ENCODE measurements at places on chromosomes 4 and X.

DNA sequence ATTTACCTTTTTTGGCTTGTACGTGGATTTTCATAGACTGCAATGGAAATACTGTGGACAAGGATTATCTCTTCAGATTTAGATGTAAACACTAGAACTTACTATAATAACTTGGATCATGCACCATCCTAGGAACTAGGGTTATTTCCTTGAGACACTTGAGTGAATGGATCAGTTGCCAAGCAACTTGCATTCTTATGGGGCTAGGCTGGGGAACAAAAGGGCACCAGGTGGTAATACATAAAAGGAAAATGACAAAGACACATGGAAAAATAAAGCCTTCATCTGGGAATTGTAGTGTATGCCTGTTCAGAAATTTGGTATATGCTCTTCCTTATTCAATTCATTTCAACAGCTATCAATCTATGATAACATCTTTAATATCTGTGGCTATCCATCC is 247.1 kb downstream of the SPRY1 start:
- no peaks in the 10 kb centered on the region for H3K27me3 ChIP-seq
- no peak for DNase-seq
- no peak overlapping the region for H3K4me3 ChIP-seq
- H3K27ac ChIP-seq = no peak overlapping the region

GRCh38 chr4:111556851-111557250 is 588.4 kb upstream of the FAM241A start:
- no peak for DNase-seq
- H3K4me3 ChIP-seq = no peak overlapping the region
- no peaks in the 10 kb centered on the region for H3K4me1 ChIP-seq
- no peaks in the 10 kb centered on the region for H3K27me3 ChIP-seq
- no peaks in the 10 kb centered on the region for H3K36me3 ChIP-seq

GRCh38 chr4:27807207-27807606 is 946.6 kb downstream of the STIM2 start:
- no peaks in the 10 kb centered on the region for H3K4me1 ChIP-seq
- no peak overlapping the region for H3K27ac ChIP-seq
- DNase-seq = no peak
- no peak overlapping the region for H3K4me3 ChIP-seq
- H3K36me3 ChIP-seq = no peaks in the 10 kb centered on the region

GRCh38 chrX:3712051-3712869 is 1.2 kb downstream of the PRKX start:
- H3K27me3 ChIP-seq = no peaks in the 10 kb centered on the region
- DNase-seq = no peak
- peaks cover 39% of the 10 kb centered on the region for H3K4me1 ChIP-seq
- H3K4me3 ChIP-seq = peak overlapping the region; percentile 89

GRCh38 chr4:77047037-77047436 is 28.8 kb downstream of the CCNI start:
- DNase-seq = no peak
- H3K4me1 ChIP-seq = peaks cover 4% of the 10 kb centered on the region
- no peak overlapping the region for H3K4me3 ChIP-seq
- H3K36me3 ChIP-seq = peaks cover 35% of the 10 kb centered on the region

DNA sequence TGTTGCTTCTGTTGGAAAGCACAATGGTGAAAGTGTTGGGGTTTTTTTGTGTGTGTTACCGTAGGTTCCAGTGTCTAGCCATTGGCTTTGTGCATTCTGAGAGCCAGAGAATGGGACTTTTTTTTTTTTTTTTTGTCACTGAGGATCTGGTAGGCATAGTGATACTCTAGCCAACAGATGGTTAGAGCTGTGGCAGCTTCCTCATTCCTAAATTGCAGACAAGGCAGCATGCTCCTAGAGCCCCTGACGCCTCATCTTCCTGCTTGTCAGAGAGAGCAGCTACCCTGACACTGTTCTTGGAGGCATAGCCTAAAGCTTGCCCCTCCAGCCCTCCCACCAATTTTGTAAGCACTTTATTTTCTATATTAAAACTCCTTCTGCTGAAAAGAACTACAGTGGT is 27.0 kb downstream of the ARHGEF9 start:
- DNase-seq = no peak
- H3K4me1 ChIP-seq = peaks cover 24% of the 10 kb centered on the region
- no peaks in the 10 kb centered on the region for H3K27me3 ChIP-seq
- H3K4me3 ChIP-seq = no peak overlapping the region

DNA sequence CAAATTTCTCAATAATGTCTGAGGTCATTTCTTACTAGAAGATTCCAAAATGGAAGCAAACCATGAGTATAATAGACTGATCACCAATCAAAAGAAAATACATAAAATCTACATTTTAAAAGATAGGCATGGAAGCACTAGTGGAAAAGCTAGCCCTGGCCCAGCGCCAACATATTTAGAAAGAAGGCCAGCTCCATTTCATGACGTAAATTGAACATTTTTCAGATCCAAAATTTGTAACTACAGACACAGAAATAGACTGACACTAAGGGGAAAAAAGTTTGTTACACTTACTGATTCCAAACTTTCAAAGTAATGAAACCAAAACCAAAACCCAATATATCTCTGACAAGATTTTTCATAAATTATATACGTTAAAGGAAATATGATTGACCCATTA is 117.7 kb downstream of the ADAMTS3 start:
- H3K27ac ChIP-seq = no peak overlapping the region
- H3K36me3 ChIP-seq = no peaks in the 10 kb centered on the region
- no peaks in the 10 kb centered on the region for H3K27me3 ChIP-seq
- H3K4me3 ChIP-seq = no peak overlapping the region
- no peaks in the 10 kb centered on the region for H3K4me1 ChIP-seq
- DNase-seq = no peak

DNA sequence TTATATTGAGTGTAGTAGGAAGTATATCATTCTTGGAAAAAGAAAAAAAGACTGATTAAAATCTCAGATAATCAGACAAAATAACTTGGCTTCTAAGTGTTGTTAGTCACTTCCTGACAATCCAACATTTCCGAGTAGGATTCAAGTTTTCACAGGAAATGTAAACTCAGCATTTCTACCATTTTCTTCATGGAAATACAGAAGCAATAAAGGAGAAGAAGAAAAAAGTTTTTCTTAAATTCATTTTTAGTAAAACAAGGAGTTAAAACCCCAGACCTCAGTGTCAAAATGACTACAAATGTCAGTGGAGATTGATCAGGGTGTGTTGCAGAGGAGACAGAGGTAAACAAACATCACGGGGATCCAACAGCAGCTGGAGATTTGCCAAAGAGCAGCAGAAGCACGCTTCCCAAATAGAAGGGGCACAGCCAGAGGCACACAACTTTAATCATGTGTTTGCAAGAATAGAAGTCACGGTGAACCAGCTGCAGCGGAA is 129.3 kb upstream of the FAM9B start:
- peak overlapping the region; percentile 45 for H3K27ac ChIP-seq
- no peak overlapping the region for H3K4me3 ChIP-seq
- DNase-seq = no peak
- no peaks in the 10 kb centered on the region for H3K36me3 ChIP-seq

- DNase-seq = peak; percentile 81
- peaks cover 47% of the 10 kb centered on the region for H3K4me1 ChIP-seq
- H3K27me3 ChIP-seq = no peaks in the 10 kb centered on the region
- H3K27ac ChIP-seq = peak overlapping the region; percentile 96
Observed at GRCh38 chrX:124736553-124737270, 390.3 kb downstream of the SH2D1A start.

- no peak overlapping the region for H3K4me3 ChIP-seq
- no peaks in the 10 kb centered on the region for H3K4me1 ChIP-seq
- no peak for DNase-seq
- no peak overlapping the region for H3K27ac ChIP-seq
- no peaks in the 10 kb centered on the region for H3K27me3 ChIP-seq
Observed at GRCh38 chr4:67014592-67014991, 530.7 kb downstream of the CENPC start.

DNA sequence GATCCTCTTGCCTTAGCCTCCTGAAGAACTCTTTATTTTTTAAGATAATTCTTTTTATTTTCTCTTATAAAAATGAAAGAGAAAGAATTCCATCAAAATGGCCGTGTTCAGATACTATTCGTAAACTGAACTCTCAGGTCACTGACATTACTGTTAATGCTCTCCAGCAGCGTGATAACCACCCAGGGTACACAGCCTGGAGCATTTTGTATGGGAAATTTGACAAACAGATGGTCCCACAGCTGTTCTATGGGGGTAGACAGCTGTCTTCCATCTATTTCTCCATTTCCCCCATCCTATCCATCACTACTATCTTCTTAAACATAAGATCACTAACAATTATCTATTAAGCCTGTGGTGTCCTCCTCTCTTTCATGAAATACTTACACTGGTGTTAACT is 47.8 kb downstream of the SYNPO2 start:
- H3K4me1 ChIP-seq = no peaks in the 10 kb centered on the region
- no peak overlapping the region for H3K27ac ChIP-seq
- no peak overlapping the region for H3K4me3 ChIP-seq
- DNase-seq = no peak

DNA sequence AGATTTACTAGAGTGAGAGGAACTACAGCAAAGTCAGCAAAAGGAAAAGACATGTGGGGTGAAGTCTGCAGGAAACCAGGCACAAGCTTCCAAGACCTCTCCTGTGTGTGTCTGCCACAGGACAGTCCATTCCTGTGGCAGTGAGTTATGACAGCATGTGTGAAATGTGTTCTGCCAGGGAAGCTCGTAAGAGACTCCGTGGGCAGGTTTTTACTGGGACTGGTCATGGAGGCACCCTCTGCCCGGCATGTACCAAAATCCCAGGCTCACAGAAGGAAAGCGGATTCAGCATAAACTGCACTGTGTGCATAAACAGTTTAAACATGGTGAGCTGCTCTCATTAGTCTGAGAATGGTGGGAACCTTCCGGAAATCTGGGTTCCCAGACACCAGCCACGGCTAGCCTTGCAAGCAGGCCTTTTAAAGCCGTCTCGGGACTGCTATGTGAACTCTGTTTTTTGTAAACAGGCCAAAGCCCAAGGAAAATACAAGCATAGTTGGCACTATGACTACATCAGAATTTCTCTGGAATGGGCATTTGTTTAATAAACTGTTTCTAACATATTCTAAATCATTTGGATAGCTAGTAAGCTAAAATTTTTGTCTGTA is 288.5 kb downstream of the TENM3 start:
- DNase-seq = no peak
- H3K27me3 ChIP-seq = no peaks in the 10 kb centered on the region
- H3K4me1 ChIP-seq = no peaks in the 10 kb centered on the region
- no peaks in the 10 kb centered on the region for H3K36me3 ChIP-seq
- no peak overlapping the region for H3K4me3 ChIP-seq
- no peak overlapping the region for H3K27ac ChIP-seq

- H3K27me3 ChIP-seq = peaks cover 13% of the 10 kb centered on the region
- H3K4me3 ChIP-seq = no peak overlapping the region
- peaks cover 55% of the 10 kb centered on the region for H3K4me1 ChIP-seq
- H3K27ac ChIP-seq = no peak overlapping the region
- DNase-seq = no peak
Observed at GRCh38 chr4:10159671-10160070, 43.1 kb upstream of the WDR1 start.

- H3K27ac ChIP-seq = no peak overlapping the region
- H3K4me1 ChIP-seq = no peaks in the 10 kb centered on the region
- H3K4me3 ChIP-seq = no peak overlapping the region
- peaks cover 8% of the 10 kb centered on the region for H3K27me3 ChIP-seq
- DNase-seq = no peak
- H3K36me3 ChIP-seq = no peaks in the 10 kb centered on the region
Observed at GRCh38 chr4:140735779-140736391, 20.3 kb downstream of the TBC1D9 start.

GRCh38 chrX:24305905-24306304 is 8.0 kb downstream of the SUPT20HL2 start:
- no peak overlapping the region for H3K27ac ChIP-seq
- no peaks in the 10 kb centered on the region for H3K36me3 ChIP-seq
- peaks cover 4% of the 10 kb centered on the region for H3K4me1 ChIP-seq
- no peak overlapping the region for H3K4me3 ChIP-seq
- no peak for DNase-seq
- peaks cover 4% of the 10 kb centered on the region for H3K27me3 ChIP-seq

DNA sequence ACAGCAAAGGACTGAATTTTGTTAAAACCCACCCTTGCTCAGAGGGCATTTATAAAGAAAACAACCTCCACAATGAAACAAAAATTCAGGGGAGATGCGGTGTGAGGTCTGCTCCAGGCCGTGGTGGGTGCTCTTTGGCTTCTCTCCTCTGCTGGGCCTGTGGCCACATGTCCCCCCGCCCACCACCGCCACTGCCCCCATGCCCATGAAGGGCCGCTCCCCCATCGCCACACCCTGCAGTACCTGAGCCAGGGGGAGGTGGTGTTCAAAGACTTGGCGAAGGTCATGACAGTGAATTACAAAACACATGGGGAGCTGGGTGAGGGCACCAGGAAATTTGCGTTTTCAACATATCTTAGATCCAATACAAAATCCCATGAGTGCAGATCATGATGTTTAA is 14.2 kb upstream of the CFAP299 start:
- H3K27me3 ChIP-seq = peaks cover 4% of the 10 kb centered on the region
- H3K36me3 ChIP-seq = no peaks in the 10 kb centered on the region

DNA sequence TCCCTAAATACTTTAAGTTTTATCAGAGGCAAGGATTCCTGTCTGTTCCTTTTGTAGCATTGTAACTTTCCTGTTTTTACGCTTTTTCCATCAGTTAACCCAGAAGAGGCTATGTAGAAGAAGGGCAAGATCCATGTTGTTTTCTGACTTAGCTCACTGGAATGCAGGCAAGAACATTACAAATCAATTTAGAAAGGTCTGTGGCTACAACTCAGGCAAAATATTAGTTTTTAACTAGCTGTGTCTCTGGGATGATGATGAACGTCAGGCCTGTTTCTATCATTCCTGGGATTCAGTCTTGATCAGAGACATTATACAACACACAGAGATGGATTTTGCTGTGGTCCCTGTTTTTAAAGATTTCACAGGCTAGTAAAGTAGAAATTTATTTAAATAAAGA is 813.0 kb upstream of the POU3F4 start:
- no peaks in the 10 kb centered on the region for H3K36me3 ChIP-seq
- no peak overlapping the region for H3K27ac ChIP-seq
- no peak for DNase-seq
- H3K4me1 ChIP-seq = no peaks in the 10 kb centered on the region

- H3K4me3 ChIP-seq = no peak overlapping the region
- H3K27ac ChIP-seq = no peak overlapping the region
- DNase-seq = no peak
- no peaks in the 10 kb centered on the region for H3K4me1 ChIP-seq
Observed at GRCh38 chrX:29090811-29091210, 503.6 kb downstream of the IL1RAPL1 start.

DNA sequence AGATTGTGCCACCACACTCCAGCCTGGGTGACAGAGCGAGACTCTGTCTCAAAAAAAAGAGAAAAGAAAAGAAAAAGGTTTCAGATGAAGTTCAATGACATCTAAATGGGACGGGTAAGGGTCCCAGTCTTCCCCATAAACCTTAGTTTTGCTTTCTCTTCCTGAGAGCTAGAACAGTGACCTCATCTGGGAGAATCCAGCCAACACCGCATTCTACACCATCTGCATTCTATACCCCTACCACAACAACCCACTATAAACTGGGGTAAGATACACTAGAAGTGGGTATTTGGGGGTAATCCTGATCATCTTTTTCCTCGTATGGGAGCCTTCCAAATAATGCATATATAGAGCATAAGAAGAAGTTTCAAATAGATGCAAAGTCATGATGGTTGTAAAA is 18.2 kb downstream of the SLC25A43 start:
- no peak overlapping the region for H3K4me3 ChIP-seq
- DNase-seq = no peak

Measured in activated naive CD4-positive, alpha-beta T cell treated with anti-CD3 and anti-CD28 coated beads, Interleukin-2, amount 10 ng/mL, durations not matched to agents 7 days and 5 days (primary cell).